ENCODE measurements at places on chromosomes 4 and X.

GRCh38 chr4:163542275-163542674, 47.8 kb downstream of the TMA16 start:
- DNase-seq: no peak

GRCh38 chrX:3598709-3599108, 114.7 kb downstream of the PRKX start:
- no peak for DNase-seq

DNA sequence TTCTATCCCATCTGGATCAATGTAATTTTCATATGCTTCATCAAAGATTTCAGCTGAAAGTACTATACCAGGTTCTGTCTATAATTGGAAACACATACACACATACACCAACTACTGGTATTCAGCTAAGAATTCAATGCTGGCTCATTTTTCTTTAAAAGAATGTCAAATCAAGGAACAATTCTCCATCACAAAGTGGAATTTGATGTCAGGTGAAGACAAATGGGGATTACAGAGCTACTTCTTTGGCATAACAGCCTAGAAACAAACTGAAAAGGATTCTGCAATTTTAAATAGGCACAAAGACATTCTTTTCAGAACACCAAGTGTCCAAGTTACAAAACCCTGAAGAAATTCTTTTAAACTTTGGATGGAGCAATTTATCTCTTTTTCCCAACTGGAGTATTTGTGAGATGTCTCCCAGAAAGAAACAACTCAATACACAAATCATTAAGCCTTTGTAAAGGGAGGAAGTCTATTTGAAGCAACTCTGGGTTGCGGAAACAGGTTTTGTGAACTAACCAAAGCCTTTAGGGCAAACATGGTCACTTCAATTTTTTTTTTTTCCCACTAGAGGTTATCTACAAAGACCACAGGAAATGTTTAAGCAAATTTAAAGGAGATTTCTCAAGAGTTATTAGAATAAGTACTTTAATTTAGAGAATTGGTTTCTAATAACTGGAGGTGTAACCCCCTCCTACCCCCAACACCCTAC, 1.9 kb upstream of the FAM9C start:
- no peak for DNase-seq

DNA sequence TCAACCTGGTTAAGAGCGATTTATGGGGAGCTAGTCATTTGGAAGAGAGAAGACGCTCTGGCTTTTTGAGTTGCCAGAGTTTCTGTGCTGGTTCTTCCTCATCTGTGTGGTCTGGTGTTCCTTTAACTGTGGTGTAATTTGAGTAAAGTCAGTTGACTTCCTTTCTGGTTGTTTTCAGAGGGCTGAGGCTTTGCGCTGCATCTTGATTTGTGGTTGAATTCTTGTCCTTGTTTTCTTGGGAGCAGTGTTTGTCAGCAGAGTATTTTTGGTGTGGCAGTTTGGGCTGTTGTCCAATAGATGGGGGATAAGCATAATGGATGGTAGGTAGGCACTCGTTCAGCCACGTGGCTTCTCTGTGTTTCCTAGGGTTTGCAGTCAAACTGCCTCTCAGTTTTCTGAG, 2143.2 kb upstream of the TENM3 start:
- DNase-seq: no peak

- DNase-seq: no peak
Measured at GRCh38 chr4:108361886-108362285, 193.2 kb upstream of the LEF1 start.

- no peak for DNase-seq
Measured at GRCh38 chr4:42136371-42136770, 16.1 kb downstream of the BEND4 start.

- DNase-seq: no peak
Measured at GRCh38 chr4:183329954-183330742, 7.9 kb upstream of the CLDN24 start.

DNA sequence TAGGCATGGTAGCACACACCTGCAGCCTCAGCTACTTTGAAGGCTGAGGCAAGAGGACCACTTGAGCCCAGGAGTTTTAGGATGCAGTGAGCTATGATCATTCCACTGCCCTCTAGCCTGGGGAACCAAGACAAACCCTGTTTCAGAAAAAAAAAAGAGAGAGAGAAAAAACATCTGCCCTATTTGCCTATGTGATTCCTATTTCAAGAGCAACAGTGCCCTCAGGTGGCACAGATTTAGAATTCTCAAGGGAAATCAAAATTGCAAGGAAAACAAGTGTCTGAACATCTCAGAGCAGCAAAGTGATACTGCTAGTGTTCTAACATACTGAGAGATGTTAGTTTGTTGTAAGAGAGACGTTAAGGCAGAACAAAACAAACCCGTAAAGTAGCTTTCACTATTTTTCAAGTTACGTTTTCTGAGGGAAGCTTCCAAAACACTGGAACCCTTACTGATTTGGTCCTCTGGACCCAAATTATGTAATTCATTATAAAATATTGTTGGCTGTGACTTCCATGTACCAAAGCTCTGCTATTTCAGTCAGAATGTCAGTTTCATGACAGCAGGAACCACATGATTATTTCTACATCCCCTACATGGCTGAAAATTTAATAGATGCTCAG, 7.9 kb downstream of the BDH2 start:
- no peak for DNase-seq

- no peak for DNase-seq
Measured at GRCh38 chr4:177789610-177790009, 347.4 kb upstream of the AGA start.

DNA sequence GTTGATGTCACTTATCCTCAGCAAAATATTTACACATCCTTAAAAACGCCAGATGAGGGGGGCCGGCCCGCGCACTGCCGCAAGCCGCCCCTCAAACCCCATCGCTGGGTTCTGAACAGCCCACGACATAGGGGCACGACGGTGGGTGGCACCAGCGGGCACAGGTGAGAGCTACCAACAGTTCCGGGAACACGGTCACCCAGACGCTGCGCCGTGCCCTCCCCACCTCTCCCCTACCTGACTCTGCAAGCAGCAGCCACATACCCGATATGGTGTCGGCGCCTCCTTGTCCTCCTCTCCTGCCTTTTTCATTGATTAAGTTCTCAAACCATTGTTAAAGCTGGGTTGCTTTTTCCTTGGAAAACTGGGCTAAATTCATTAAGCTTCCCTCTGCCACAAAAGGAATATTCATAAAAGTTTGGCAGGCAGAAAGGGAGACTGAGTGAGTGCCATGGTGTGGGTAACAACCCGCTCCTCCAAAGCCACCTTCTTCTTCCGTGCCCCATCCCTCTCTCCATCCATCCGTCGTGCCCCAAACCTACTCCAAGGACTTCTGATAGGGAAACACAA, 1.4 kb downstream of the RAI2 start:
- DNase-seq: no peak

DNA sequence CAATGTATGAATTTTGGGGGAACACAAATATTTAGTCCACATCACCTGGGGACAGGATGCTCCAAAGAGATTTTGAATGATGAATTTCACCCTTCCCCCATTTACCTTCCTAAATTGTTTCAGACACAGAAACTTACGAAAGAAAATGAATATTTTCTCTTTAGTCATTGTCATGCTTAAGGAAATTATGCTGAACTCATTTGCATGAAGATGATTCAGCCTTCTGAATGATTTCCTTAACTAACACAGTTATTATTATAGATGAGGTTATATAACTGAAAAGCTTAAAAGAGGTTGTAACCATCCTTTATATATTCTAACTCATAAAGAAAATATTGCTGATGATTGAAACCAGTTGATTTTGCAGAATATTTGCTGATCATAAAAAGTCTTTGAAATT, 61.1 kb downstream of the KCNIP4 start:
- no peak for DNase-seq

DNA sequence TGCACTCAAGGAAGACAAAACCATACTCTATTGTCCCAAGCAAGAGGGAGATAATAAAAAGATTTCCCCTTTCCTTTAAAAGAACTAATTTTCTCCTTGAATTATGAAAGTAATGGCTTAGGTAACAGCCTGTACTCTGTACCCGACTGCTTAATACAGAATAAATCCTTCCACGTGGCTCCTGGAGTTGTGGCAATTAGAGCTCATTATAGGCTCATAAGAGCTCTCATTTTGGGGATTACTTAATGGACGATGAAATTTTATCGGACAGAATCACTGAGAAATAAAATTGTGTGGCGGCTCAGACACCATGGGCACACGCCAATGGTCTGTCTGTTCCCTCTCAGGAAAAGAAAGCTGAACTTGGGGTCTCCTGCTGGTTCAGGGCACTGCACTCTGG, 2.8 kb upstream of the GSX2 start:
- DNase-seq: no peak

- no peak for DNase-seq
Measured at GRCh38 chrX:69321789-69322188, 156.5 kb upstream of the PJA1 start.

- no peak for DNase-seq
Measured at GRCh38 chr4:141081921-141082395, 51.3 kb downstream of the RNF150 start.

- DNase-seq: no peak
Measured at GRCh38 chrX:33207056-33207455, 4.3 kb downstream of the DMD start.

GRCh38 chrX:78886550-78886949, 58.6 kb upstream of the P2RY10 start:
- no peak for DNase-seq

DNA sequence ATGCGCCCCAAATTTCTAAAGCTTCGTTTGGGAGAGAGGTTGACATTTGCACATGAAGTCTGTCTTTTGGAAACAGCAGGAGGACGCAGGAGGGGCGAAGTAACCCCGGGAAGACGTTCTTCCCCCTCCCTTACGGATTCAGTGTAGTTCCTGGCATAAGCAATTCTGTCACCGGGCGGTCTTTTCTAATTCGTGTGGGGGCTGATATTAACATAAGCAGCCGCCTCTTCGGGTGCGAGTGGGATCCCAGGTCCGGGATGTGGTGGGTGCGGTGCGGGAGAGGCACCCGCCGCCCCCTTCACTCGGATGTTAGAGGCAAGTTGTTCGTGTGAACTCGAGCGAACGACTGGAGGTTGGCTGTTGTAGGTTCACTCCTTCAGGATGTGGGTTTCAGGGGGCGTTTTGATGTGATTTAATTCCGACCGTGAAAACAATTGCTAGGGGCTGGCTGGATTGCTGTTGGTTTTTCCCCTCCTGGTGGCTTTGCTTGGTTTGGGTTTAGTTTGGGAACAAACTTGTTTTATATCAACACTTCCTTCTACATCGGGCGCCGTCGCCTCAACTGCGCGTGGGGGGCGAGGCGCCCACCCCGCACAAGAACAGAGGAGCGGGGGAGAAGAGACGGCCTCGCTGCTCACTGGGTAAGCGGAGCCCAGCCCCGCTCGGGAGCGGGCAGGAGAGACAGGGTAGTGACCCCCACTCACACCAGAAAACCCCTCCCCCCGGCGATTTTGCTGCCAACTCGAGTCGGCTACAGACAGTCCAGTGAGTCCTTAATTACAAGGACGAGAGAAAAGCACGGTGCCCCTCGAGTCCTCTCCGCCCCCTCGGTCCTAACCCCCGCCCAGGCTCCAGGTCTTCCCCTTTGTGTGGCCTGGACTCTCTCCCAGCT, 2.9 kb upstream of the LEF1 start:
- no peak for DNase-seq

GRCh38 chr4:6088950-6089349, 70.7 kb upstream of the C4orf50 start:
- no peak for DNase-seq

GRCh38 chr4:104302731-104303130, 192.0 kb downstream of the CXXC4 start:
- DNase-seq: no peak

DNA sequence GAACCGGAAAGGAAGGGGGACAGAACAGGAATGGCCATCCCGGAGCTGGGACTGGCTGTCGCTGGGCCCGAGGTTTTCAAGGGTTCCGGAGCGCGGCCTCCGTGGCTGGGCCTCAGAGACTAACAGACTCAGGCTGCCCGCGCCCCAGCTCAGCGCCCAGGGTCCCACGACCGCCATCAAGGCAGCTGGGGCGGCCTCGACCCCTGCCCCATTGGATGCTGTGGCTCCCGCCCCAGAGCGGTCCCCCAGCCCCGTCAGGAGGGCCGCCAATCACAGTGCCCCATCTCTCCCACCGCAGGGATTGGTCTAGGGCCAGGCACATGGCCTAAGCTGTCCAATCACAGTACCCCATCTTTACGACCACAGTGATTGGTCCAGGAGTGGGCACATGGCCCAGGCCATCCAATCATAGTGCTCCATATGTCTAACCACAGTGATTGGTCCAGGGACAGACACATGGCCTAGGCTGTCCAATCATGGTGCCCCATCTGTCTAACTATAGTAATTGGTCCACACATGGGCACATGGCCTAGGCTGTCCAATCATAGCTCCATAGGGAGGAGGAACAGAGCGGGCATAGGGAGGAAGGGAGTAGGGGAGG, 105.3 kb upstream of the NKX1-1 start:
- no peak for DNase-seq

- no peak for DNase-seq
Measured at GRCh38 chrX:111881715-111882114, 5.7 kb downstream of the TRPC5OS start.

DNA sequence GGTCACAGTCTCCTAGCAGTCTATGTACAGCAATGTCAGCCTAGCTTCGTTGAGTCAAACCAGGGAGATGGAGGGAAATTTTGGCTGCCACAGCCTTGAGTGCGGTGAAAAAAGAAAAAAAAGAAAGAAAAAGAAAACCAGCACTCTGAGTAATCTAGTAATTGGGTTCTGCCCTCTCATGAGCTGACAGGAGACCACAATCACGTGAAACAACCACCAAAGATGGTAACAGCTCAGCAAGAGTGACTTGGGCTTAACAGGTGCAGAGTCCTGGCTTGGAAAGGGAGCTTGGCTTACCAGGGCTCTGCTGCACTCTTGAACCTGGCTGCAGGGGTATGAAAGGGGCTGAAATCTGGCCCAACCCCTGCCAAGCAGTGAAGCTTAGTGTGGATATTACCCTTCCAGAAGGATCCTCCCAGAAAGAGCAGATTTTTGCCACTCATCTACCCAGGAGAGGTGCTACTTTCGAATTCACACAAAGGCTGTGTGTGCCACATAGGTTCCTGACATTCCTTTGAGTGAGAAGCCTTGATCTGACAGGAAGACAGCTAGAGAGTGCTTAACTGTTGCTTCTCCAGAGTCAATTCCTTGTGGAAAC, 350.3 kb downstream of the PTTG2 start:
- DNase-seq: no peak

DNA sequence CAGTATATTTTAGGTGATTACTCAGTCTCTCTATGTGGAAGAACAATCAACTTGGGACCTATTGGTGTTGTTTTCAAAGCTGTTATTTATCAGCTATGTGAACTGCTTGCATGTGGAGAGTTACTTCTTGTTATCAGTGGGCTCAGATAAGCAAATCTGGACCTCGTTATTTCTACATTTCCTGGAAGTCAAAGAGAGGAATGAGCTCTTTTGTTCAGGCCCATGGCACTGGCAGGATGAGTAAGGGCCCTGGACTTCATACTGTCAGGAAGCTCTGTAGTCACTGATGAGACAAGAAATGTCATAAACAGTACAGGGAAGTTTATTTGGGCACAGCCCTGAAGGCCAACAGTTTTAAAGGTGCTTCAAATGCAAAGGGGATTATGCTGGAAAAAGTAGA, 760.6 kb upstream of the EPHA5 start:
- no peak for DNase-seq

DNA sequence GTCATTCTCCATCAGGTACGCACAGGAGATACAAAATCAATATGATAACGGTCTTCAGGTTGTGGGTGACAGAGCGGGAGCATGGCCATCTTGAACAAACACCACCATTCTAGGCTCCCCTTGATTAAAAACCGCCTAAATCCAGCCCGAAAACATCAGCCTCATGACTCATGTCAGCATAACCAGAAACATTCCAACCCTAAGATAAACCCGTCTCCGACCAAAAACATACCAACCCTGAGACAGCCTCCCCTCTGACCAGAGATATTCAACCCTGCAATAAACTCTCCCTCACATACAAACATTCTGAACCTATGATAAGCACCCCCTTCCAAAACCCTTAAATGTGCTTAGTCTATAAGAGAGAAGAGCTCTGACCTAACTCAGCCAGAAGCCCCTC, 157.9 kb downstream of the DHRSX start:
- no peak for DNase-seq
